ENCODE measurements at places on chromosomes 7 and 10.

DNA sequence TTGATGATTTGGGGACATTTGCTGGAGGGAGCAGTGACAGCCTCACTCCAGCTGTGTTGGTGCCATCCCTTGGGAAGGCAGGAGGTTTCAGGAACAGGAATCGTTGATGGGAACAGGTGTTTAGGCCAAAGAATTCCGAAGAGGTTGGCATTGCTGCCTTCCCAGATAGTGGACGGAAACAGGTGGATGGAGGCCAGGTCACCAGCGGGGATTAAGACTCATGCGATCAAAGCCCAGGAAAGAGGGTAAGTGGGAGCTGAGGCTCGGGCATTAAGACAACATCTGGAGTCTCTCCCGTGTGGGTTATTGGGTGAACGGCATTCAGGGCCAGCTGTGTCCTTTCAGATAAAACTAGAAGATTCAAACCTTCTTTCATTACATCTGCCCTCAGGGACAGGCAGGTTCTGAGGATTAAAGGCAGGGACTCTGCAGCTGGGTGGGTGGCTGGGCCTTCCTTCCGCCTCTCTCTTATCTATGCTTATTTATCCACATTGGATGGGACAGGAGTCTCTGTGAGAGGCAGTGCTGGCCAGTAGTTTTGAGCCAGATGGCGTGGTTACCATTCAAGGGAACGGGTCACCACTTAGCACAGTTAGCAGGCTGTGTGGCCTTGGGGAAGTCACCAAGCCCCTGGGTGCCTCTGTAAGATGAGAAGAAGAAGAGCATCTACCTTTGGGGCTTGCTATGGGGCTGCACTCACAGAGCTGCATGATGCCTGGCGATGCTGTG lies 67.6 kb downstream of the INSIG1 start:
- DNase-seq = no peak

GRCh38 chr7:29063872-29064271 lies 82.5 kb downstream of the CPVL start:
- no peak for DNase-seq

GRCh38 chr10:92231196-92231595 lies 59.7 kb downstream of the CPEB3 start:
- no peak for DNase-seq

DNA sequence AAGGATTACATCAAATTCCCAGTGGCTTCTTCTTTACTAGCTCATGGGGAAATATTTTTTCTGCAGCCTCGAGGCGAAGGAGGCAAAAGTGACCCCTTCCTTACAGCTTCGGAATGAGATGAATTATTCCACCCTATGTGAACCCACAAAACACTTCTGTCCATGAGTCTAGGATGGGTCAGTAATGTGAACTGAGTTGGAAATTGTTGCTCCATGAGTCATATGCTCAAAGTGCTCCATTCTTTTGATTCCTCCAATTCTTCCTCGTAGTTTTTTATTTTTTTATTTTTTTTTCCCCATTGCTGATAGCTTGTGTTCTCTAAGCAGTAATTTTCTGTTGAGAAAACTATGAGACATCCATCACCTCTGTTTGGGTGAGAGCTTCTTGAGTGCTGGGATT lies 31.7 kb upstream of the FAM204A start:
- DNase-seq = no peak

DNA sequence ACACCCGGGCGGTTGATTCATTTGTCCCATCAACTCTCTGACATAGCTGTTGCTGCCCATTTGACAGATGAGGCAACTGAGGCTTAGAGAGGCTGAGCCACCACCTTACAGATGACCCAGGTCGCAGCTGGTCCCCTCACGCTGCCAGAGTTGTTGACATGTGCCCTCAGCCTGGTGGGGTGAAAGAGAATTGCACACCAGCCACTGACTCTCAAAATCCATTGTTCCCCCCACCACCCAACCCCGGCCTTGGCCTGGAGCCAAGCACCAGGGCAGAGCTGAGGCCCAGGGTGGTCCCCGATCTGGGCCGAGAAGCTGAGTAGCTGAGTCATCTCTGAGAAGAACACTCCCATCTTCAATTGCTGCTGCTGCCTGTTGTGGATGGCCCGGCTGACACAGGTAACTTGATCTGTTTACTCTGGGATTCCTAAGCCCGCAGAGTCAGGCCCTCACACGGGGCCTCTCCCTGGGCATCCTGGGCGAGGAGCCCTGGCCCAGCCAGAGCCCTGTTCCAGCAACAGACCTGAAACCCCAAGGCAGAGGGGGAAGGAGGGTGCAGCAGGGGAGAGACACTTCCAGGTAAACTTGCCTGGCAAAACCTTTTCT lies 27.5 kb downstream of the PVRIG start:
- DNase-seq = no peak

DNA sequence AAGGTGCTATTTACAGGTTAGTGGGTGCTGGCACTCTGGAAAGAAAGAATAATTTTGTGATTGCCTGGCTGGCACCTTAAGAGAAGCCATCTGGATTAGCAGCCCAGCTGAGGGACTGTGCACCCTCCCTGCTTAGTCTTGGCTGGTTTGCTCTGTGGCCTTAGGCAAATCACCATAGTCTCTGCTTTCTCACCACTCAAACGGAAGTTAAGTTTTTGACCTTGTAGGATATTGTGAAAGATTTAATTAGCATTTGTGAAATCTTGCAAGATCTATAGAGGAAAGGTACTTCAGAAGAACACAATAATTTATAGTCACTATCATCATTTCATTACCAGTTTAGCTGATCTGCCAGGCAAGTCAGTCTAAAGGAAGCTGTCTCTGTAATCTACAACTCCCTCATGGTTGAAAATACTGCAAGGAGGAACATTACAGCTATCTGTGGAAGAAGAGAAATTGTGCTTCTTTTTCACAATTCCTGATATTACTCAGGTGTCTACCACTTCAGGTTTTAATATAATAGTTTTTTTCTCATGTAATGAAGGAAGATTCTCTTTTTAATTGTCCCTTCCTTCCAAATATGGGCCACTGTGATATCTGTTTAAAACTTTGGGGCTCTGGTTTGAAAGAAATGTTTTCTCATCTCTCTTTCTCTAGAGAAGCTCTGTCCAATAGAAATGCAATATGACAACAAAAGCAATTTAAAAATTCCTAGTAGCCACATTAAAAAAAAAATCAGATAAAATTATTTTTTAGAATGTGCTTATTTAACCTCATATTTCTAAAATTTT lies 219.6 kb downstream of the PTEN start:
- DNase-seq = no peak

DNA sequence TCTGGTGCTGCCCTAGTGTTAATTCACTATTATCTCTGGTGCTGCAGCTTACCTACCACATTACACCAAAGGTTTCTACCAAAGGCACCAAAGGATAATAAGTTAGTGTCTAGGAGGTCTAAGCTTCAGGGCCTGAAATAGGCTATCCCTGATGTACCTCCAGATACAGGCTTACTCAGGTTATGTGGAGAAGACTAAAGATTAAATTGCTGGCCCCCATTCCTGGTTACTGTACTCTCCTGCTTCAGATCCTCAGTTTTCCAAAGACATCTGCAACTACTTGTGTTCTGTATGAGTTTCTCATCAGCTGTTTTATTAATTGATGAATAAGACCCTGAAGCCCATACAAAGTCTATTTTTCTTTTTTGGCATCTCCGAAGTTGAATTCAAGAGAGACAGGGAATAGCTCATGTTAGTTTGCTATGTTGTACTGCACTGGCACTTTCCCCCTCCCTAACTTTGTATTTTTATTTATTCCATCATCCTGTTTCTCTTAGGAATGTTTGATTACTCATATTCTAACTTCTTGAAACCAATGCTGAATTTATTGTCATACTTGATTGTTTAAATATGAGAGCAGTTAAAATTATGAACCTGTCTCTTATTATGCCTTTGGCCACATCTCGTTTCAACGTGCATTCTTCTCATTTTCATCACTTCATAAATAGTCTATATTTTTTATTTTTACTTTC lies 85.9 kb downstream of the PON1 start:
- DNase-seq = no peak

GRCh38 chr10:69104994-69105790 lies 17.3 kb downstream of the SRGN start:
- DNase-seq = no peak

DNA sequence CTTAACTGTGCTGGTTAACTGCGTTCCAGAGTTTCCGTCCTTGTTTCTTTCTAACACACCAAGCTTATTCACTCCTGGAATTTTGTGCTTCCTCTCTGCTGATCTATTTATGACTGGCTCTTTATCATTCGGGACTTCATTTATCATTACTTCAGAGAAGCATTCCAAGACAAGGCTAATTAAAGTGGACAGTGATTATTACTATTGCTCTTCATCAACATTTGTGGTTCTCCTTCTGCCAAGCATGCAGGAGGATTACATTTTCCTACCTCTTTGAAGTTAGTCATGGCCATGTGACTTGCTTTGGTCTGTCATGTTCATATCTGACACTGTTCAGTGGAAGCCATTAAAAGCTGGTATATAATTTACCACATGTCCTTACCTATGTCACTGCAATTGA lies 172.4 kb upstream of the AGR3 start:
- no peak for DNase-seq

- no peak for DNase-seq
These were observed 81.7 kb downstream of the HDAC9 start for GRCh38 chr7:18577096-18577771.

DNA sequence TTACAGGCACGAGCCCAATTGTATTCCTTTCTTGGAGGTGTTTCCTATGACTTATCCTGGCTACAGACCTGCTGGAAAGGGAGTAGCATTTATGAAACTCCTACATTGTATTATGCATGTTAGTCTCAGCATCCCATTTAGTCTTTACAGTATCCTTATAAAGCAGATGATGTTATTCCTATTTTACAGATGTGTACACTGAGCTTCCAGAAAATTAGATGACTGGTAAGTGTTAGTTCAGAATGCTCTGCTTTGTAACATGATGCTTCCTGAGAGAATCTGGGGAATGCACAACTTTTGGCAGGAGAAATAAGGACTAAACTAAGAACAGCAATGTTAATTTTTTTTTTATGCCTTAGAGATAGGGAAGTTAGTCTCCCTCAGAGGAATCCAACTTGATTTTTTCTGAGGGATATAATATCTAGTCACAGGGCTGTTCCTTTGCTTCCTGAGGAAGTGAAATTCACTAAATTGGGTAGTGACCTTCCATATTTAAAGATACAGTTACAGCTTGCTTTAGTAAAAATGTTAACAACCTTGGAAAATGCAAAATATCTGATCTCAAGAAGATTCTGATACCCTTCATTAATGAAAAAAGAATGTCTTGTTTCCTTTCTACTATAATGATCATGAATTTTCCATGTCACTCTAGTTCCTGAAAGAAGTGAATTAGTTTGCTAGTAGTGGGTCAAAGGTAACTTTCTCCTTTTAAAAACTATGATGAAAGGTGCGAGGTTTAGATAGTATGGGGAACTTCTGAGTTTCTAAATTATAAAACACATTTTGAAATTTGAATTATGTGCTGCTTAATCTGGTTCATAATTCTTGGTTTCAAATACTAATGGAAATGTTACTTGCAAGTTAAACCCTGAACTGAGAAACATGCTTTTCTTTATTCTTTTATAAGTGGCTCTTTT lies 194.0 kb upstream of the PRPS1L1 start:
- no peak for DNase-seq

DNA sequence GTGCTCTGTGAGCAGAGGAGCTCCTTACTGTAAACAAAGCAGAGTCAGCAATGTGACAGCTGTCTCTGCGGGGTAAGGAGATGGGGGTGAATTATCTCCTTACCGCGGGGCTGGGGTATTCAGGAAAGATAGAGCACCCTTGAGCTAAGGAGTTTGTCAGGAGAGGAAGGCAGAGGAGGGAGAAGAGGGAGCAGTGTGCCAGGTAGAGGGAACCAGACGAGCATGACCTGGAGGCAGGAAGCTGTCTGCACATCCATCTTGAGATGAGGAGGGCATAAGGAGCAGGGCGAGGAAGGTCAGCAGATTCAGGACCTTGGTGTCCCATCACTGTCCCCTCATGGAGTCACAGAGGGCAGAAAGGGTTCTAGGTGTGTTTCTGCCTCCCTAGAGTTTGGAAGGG lies 32.5 kb upstream of the GPR26 start:
- no peak for DNase-seq

GRCh38 chr7:127107601-127108007 lies 145.1 kb downstream of the GRM8 start:
- no peak for DNase-seq

DNA sequence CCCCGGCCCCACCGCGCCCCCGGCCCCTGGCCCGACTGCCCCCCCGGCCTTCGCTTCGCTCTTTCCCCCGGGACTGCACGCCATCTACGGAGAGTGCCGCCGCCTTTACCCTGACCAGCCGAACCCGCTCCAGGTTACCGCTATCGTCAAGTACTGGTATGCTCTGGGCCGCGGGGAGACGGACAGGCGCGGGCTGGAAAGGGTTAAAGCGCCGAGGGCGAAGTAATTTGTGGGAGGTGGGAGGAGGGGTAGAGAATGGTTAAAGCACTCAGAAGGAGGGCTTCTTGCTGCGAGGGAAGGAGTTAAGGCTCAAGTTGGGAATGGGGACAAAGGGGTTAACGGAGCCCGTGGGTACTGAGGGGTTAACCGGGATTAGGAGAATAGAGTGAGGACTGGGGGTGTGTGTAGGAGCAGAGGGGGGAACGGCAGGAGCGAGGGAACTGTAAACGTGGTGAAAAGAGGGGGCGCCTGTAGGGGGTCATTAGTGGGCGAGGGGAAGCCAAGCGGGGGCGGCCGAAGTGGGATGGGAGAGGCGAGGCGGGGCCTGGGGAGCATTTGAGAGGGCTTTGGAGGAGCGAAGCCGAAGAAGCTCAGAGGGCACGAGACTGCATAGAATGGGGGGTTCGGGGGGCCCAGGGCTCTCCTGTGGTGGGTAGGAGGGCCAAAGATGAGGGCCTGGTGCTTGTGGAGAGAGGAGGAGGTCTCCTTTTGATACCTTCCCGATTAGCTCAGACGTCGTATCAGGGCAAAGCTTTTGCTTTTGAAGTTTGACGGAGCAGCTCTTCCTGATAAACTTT lies 605 bp downstream of the SUFU start:
- no peak for DNase-seq

DNA sequence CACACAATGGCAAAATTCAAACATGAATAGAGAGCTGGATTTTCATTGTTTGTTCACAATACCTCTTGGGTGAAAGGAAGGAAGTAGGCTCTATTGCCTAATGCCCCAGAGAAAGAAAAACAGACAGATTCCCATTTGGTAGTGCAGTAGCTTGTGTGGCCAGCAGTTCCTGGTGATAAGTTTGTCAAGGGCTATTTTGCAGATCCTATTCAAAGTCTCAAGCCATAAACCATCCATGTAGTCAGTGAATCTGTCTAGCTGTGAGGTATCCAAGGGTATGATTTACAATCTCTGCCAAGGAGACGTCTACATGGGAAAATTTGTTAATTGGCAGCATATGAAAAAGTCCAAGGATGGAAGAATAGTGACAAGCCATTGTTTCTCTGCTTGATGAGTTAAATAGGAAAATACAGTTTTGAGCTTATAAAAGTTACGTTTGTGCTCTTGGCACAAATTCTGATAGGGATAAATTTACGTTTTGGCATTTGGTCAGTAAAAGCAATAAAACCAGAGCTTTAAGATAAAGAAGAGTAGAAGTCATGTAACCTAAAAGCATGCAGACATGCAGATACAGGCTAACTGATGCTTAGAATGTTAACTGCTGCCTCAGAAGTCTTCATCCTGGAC lies 269.1 kb downstream of the GATA3 start:
- no peak for DNase-seq

Measured in stimulated activated CD8-positive, alpha-beta memory T cell treated with anti-CD3 and anti-CD28 coated beads, Interleukin-15, amount 100 ng/mL, for 1 hour (primary cell).